Colonic mucosa (tissue), 4 donors: ENCODE measurements at places on chromosomes 6 and 20. TPM values are rescaled to one million over a fixed set of nuclear protein-coding genes. Genes with fewer than 3 reads are reported as not detected.

The GABRR2 gene
- total RNA-seq = 0.48 TPM

The OR2J3 gene
- total RNA-seq = not detected

The TSBP1 gene
- not detected for total RNA-seq

DNA sequence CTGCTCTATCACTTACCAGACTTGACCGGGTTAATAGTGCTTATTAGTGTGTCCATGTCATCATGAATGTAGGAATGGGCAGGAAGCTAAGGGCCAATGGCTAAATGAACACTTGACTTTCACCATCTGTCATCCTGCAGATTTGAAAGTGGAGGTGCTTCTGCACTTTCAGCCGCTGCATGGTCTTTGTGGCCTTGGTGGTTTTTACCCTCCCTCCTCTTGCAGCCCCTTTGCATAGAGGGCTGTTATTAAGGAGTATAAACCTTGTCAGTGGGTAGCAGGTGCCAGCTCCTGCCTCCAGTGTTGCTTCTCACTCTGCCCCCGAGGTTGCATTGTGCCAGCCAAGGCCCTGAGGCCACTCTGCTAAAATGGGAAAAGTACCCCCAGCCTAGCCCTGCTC lies 122.2 kb upstream of the TNFAIP3 start:
- no peaks in the 10 kb centered on the region for H3K27me3 ChIP-seq
- H3K27ac ChIP-seq = no peak overlapping the region
- DNase-seq = no peak
- no peak overlapping the region for H3K4me3 ChIP-seq
- no peaks in the 10 kb centered on the region for H3K36me3 ChIP-seq

- H3K36me3 ChIP-seq = no peaks in the 10 kb centered on the region
- H3K4me3 ChIP-seq = no peak overlapping the region
- DNase-seq = no peak
- no peaks in the 10 kb centered on the region for H3K4me1 ChIP-seq
These were observed 683 bp upstream of the GCNT2 start for GRCh38 chr6:10520468-10520867.

The CHD6 gene
- total RNA-seq = 27.2 TPM

The NOX3 gene
- total RNA-seq = not detected

GRCh38 chr20:460707-461106 lies 1.6 kb downstream of the TBC1D20 start:
- H3K4me3 ChIP-seq = peak overlapping the region; percentile 75
- no peaks in the 10 kb centered on the region for H3K27me3 ChIP-seq
- no peak for DNase-seq
- H3K36me3 ChIP-seq = no peaks in the 10 kb centered on the region

- no peaks in the 10 kb centered on the region for H3K27me3 ChIP-seq
- no peaks in the 10 kb centered on the region for H3K36me3 ChIP-seq
- no peak for DNase-seq
These were observed 125.4 kb downstream of the MAN1A1 start for GRCh38 chr6:119224095-119224701.

GRCh38 chr6:127518191-127518709 lies 885 bp downstream of the MTCL3 start:
- peaks cover 35% of the 10 kb centered on the region for H3K27me3 ChIP-seq
- no peak overlapping the region for H3K27ac ChIP-seq
- no peaks in the 10 kb centered on the region for H3K36me3 ChIP-seq
- DNase-seq = no peak
- H3K4me1 ChIP-seq = peaks cover 14% of the 10 kb centered on the region

The IMPG1 gene
- not detected for total RNA-seq

- H3K4me3 ChIP-seq = no peak overlapping the region
- DNase-seq = peak; percentile 58
- peaks cover 12% of the 10 kb centered on the region for H3K36me3 ChIP-seq
- H3K4me1 ChIP-seq = peaks cover 4% of the 10 kb centered on the region
- no peak overlapping the region for H3K27ac ChIP-seq
- no peaks in the 10 kb centered on the region for H3K27me3 ChIP-seq
These were observed 27.3 kb downstream of the RRBP1 start for GRCh38 chr20:17654649-17655285.

- H3K4me3 ChIP-seq = no peak overlapping the region
- no peaks in the 10 kb centered on the region for H3K36me3 ChIP-seq
- no peak for DNase-seq
- no peak overlapping the region for H3K27ac ChIP-seq
These were observed 470.2 kb upstream of the BTBD3 start for GRCh38 chr20:11447371-11448100.

DNA sequence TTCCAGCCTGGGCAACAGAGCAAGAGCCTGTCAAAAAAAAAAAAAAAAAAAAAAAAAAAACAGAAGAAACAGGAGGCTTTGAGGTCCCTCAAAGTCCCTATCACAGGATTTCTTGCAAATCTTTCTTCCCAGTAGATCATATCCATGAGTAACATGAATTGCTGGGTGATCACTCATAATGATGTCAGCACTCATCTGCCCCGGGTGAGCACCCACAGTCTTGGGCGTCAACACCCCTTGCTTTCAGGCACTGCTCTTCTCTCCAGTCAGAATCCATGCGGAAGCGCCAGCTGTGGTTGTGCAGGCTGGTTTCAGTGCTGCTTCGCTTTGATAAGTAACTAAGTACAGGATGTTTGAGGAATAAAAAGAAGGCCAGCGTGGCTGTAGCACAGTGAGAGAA lies 40.2 kb upstream of the INSM1 start:
- no peak for DNase-seq
- H3K36me3 ChIP-seq = no peaks in the 10 kb centered on the region
- H3K4me1 ChIP-seq = no peaks in the 10 kb centered on the region
- no peaks in the 10 kb centered on the region for H3K27me3 ChIP-seq

GRCh38 chr6:40713002-40713719 lies 126.0 kb upstream of the LRFN2 start:
- no peaks in the 10 kb centered on the region for H3K36me3 ChIP-seq
- no peaks in the 10 kb centered on the region for H3K4me1 ChIP-seq
- H3K4me3 ChIP-seq = no peak overlapping the region
- no peaks in the 10 kb centered on the region for H3K27me3 ChIP-seq

DNA sequence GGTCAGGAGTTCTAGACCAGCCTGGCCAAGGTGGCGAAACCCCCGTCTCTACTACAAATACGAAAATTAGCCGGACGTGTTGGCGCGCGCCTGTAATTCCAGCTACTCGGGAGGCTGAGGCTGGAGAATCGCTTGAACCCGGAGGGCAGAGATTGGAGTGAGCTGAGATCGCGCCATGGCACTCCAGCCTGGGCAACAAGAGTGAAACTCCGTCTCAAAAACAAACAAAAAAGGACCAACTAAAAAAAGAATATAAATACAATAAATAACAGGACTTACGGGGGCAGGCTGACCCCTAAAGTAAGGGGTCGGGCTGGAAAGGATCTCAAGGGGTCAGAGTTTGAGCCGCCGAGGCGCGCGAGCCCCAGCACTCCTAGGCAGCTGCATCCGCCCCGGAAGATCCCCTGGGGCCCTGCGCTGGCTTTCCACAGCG lies 509 bp upstream of the TPD52L2 start:
- H3K36me3 ChIP-seq = peaks cover 9% of the 10 kb centered on the region
- H3K27ac ChIP-seq = peak overlapping the region; percentile 97
- no peak for DNase-seq

- no peaks in the 10 kb centered on the region for H3K36me3 ChIP-seq
- no peaks in the 10 kb centered on the region for H3K4me1 ChIP-seq
- no peak for DNase-seq
- H3K27me3 ChIP-seq = no peaks in the 10 kb centered on the region
- no peak overlapping the region for H3K4me3 ChIP-seq
These were observed 271.7 kb downstream of the TFAP2B start for GRCh38 chr6:51090343-51090742.

DNA sequence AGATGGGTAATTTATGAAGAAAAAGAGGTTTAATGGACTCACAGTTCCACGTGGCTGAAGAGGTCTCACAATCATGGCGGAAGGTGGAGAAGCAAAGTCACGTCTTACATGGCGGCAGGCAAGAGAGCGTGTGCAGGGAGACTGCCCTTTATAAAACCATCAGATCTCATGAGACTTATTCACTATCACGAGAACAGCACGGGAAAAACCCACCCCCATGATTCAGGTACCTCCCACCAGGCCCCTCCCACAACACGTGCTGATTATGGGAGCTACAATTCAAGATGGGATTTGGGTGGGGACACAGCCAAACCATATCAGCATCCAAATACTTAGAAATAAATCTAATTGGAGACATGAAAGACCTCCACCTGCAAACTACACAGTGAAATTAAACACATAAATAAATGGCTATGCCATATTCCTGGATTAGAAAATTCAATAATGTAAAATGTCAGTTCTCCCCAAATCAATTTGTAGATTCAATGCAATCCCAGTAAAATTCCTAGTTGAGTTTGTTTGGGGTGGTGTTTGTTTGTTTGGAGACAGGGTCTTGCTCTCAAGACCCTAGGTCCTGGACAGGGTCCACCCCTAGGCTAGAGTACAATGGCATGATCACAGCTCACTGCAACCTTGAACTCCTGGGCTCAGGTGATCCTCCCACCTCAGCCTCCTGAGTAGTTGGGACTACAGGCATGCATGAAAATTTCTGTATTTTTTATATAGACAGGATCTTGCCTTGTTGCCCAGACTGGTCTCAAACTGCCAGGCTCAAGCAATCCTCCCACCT lies 101.6 kb downstream of the TAF4 start:
- no peak for DNase-seq
- H3K27me3 ChIP-seq = peaks cover 18% of the 10 kb centered on the region
- H3K4me3 ChIP-seq = no peak overlapping the region

DNA sequence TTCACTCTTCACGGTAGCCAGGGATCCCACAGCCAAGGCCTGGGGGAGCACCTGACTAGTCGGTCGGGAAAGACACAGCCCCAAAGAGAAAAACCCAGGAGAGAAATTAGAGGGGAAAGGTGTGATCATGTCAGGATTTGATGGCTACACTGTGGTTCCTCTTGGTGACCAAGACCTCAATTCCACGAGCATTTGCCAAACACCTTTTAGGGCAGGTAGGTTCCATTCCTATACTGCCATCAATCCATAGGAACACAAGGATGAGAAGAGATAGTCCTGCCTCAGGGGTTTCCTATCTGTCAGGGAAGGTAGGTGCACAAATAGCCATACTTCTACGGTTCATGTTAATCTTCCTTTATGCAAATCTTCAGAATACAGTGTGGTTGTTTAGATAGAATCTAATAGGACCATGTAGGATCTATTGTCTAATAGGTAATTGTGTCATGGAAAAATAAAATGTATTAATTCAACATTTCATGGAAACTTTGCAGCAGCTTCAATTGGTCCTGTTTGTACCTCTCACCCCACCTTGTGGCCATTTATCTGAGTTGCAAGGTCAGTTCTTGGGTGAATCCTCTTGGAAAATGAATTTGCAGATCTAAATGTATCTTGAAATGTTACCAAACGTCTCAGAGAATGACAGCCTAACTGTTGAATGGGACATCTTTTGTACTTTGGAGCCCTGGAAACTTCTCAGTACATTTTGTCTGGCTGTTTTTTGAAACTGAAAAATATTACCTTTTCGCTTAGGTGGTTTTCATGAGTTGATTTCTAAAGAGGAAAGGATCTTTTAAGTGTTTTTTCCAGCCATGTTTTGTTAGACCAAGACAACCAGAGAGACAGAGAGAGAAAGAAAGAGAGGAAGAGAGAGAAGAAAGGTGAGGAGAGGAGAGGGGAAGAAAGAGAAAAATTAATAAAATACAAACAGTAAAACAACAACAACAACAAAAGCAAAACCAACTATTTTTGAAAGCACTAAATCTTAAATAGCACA lies 33.7 kb upstream of the IYD start:
- H3K27ac ChIP-seq = no peak overlapping the region
- H3K27me3 ChIP-seq = no peaks in the 10 kb centered on the region
- peak; percentile 64 for DNase-seq
- no peaks in the 10 kb centered on the region for H3K36me3 ChIP-seq

DNA sequence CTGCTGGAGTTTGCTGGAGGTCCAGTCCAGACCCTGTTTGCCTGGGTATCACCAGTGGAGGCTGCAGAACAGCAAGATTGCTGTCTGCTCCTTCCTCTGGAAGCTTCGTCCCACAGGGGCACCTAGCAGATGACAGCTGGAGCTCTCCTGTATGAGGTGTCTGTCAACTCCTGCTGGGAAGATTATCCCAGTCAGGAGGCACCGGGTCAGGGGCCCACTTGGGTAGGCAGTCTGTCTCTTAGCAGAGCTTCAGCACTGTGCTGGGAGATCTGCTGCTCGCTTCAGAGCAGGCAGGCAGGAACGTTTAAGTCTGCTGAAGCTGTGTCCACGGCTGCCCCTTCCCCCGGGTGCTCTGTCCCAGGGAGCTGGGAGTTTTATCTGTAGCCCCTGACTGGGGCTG lies 96.8 kb upstream of the SLC35F1 start:
- H3K27ac ChIP-seq = no peak overlapping the region
- no peaks in the 10 kb centered on the region for H3K36me3 ChIP-seq
- no peaks in the 10 kb centered on the region for H3K27me3 ChIP-seq

The ARG1 gene
- 0.74 TPM for total RNA-seq

DNA sequence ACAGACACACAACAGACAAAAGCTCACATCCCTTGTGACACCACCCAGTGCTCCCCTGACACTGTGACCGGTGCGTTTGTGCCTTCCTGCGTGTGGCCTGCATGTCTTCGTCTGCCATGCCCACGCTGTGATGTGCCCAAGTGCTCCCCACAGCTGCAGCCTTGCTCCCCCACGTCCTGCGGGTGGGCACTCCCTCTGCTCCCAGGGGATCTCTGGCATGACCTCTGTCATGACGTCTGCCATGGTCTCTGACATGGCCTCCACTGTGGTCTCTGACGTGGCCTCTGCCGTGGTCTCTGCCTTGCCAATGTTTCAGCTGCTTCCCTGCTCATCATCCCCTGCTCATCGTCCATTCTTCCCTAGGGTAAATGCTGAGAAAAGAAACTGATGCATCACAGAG lies 200.9 kb downstream of the DLL1 start:
- DNase-seq = no peak
- H3K27ac ChIP-seq = no peak overlapping the region
- no peaks in the 10 kb centered on the region for H3K4me1 ChIP-seq
- H3K27me3 ChIP-seq = no peaks in the 10 kb centered on the region
- H3K4me3 ChIP-seq = no peak overlapping the region

The AGER gene
- 4.1 TPM for total RNA-seq

The ZSCAN16 gene
- total RNA-seq = 8.3 TPM

The C6orf141 gene
- 10.4 TPM for total RNA-seq

The KCNK16 gene
- not detected for total RNA-seq

- no peaks in the 10 kb centered on the region for H3K4me1 ChIP-seq
- no peak overlapping the region for H3K27ac ChIP-seq
- no peak overlapping the region for H3K4me3 ChIP-seq
- peak; percentile 77 for DNase-seq
- H3K36me3 ChIP-seq = no peaks in the 10 kb centered on the region
- H3K27me3 ChIP-seq = no peaks in the 10 kb centered on the region
These were observed 381.9 kb upstream of the ARID1B start for GRCh38 chr6:156395276-156395675.
